NAMALWA (cell line): ENCODE measurements at places on chromosomes 6 and 20.
A peak's percentile ranks its signal among the peaks of the same experiment; 100 is the strongest.

- no peak for DNase-seq
Observed at GRCh38 chr6:111866857-111867256, 6.4 kb downstream of the FYN start.

DNA sequence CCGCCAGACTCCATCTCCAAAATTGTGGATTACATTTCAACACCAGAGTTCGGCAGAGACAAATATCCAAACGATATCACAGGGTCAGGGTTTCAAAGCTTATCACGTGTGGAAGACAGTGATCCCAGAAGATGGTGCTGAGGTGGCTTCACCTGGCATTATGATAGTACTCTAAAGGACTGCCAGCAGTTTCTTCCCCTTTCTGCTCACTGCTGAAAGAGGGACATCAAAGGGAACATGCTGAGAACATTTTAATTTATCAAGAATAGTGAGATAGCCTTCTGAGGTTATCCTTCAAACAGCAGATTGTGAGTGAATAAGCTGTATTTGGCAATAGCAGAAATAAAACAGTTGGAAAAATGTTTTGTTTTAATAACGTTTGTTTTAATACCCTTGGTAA, 79.7 kb downstream of the FIG4 start:
- DNase-seq = peak; percentile 25

- peak; percentile 63 for DNase-seq
Observed at GRCh38 chr6:159056003-159056402, 11.2 kb upstream of the TAGAP start.

DNA sequence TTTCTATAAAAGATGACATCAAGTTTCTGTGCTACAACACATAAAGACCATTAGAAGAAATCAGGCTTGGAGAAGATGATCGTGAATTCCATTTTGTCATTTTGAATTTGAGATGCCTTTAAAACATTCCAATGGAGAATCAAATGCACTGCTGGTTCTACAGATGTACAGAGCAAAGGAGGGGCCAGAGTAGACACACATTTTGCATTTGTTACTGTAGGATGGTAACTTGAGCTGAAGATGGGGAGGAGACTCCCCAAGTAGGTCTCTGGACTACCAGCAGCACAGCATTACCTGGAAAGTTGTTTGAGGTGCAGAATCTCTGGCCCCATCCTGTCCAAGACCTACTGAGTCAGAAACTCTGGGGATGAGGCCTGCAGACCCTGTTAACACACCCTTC, 121.6 kb upstream of the RALGAPA2 start:
- DNase-seq = no peak

DNA sequence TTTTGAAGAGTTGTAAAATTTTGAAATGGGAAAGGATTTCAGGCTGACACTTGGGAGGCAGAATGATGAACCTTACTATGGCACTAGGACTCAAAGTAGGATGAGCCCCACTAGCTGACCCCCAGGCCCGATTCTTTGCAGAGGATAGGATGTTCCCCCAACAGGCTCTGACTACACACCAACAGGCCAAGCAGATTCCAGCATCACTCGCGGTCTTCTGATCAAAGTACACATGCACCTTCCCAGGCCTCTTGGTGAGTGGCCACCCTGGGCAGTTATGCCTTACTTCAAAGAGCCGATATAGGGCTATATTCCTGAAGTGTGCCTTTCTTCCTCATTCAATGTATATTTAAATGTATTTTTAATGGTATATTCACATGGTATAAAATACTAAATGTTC, 117.6 kb upstream of the TMEM181 start:
- no peak for DNase-seq
